ENCODE measurements at places on chromosomes 5 and 9.

GRCh38 chr9:1939926-1940368 is 75.2 kb upstream of the SMARCA2 start:
- DNase-seq: peak; percentile 25

DNA sequence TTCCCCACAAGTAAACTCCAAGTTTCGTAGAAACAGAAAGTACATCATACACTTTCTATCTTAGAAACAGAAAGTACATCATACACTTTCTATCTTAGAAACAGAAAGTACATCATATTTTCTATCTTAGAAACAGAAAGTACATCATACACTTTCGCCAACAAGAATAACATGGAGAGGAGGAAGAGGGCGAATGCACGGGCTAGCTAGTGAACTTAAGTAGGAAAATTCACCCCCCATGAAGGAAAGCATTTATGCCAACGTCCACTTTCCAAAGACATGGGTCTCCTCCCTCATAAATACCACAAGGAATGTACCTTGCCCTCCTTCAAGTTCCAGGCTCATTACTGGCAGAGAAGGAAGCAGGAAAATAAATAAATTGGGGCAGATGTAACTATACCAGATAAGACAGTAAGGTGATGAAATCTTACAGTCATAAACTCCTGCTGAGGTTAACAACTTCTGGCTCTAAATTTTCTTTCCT is 64.7 kb downstream of the FRMD3 start:
- peak; percentile 68 for DNase-seq

DNA sequence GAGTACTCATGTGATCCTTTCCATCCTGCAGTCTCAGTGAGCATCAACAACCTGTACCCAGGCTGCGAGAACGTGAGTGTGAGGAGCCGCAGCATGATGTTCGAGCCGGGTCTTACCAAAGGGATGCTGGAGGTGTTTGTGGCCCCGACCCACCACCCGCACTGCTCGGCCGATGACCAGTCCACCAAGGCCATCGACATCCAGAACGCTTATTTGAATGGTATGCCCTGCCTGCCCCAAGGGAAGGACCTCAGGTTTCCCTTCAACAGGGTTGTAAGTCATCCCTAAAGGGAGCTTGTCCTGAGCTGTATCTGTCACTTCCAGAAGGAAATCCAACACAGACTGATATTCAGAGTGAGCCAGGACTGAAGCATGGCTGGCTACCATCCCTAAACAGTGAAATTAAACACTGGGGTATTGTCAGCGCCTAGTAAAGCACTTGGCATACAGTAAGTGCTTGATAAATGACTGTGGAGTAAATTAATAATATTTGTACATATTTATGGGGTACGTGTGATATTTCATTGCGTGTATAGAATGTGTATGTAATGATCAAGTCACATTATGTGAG is 39.3 kb upstream of the CTSL start:
- no peak for DNase-seq

- DNase-seq: no peak
Measured at GRCh38 chr5:141608046-141608445, 10.8 kb downstream of the DIAPH1 start.

GRCh38 chr5:114360816-114361723 is 800 bp upstream of the KCNN2 start:
- no peak for DNase-seq

- no peak for DNase-seq
Measured at GRCh38 chr5:174491265-174491664, 233.1 kb upstream of the MSX2 start.

GRCh38 chr5:133245191-133246052 is 193.6 kb downstream of the HSPA4 start:
- DNase-seq: peak; percentile 80

DNA sequence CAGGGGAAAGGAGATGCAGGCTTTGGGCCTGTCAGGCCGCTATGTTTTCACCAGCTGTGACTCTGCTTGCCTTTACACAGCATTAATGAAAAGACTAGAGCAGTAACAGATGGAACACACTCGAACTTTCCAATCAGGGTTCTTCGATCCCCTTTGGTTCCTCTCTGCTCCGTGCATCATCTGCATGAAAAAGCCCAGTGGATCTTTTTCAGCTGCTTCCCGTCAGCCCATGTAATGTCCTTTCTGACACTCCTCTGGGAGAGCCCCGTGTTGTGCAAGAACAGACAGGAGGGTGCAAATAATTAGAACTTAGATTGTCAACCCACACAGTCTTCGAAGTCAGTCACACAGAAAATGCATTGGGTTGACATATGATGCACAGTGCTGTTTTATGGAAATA is 448.9 kb upstream of the ZNF462 start:
- DNase-seq: no peak

DNA sequence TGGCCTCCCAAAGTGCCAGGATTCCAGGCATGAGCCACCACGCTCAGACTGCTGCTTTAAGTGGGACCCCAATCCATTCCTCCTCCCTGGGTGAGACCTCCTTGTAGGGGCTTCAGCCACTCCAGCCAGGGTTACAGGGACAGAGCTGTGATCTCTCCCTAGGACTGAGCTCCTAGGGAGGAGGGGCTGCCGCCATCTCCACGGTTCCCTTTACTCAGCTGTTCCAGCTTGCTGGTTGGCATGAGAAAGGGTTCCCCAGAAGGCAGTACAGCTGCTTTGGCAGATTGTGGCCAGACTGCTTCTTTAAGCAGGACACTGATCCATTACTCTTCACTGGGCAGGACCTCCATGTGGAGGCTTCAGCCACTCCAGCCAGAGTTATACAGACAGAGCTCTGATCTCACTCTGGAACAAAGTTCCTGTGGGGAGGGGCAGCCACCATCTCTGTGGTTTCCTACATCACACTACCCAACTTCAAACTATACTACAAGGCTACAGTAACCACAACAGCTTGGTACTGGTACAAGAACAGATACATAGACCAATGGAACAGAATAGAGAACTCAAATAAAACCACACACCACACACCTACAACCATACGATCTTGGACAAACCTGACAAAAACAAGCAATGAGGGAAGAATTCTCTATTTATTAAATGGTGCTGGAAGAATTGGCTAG is 7.2 kb downstream of the INSL6 start:
- no peak for DNase-seq
